Fibroblast of the aortic adventitia (primary cell): ENCODE measurements at places on chromosomes 6 and 20. TPM values are rescaled to one million over a fixed set of nuclear protein-coding genes. Genes with fewer than 3 reads are reported as not detected.

GRCh38 chr6:3797231-3798054 is 45.9 kb upstream of the PXDC1 start:
- peak; percentile 92 for DNase-seq

GRCh38 chr6:121430514-121431460 is 4.7 kb upstream of the GJA1 start:
- peak; percentile 81 for DNase-seq

DNA sequence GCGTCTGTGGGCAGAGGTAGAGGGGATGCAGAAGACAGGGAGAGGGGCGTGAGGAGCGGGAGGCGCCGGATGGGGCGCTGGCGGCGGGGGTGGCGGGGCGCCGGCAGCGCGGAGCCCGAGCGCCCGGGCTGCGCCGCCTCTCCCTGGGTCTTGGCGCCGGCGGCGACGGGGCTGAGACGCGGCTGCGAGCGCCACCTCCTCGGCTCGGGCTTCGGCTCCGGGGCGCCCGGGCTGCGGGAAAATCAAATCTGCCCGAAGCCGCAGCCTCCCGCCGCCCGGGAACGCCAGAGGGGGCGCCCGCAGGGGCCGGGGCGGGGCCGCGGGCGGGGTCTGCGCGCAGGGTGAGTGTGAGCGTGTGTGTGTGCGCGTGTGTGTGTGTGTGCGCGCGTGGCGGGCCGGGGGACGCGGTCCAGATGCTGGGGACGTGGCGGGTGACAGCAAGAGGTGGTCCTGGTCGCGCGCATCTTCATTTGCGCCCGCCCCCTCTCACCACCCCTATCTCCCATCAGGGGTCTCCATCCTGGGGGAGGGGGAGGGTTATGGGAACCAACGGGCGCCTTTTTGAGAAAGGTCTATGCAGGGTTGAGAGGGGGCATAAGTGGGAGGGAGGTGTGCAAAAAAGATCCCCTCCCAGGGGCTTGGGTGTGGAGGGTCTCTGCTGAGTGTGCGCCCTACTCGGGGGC is 646 bp upstream of the CPNE5 start:
- peak; percentile 16 for DNase-seq

Gene PRDM13
- total RNA-seq: not detected in 2 replicates

GRCh38 chr6:140346428-140346827 is 972.0 kb upstream of the CITED2 start:
- no peak for DNase-seq

- no peak for DNase-seq
Observed at GRCh38 chr6:53236241-53236640, 87.6 kb upstream of the GCM1 start.

- no peak for DNase-seq
Observed at GRCh38 chr20:41560970-41561369, 57.2 kb downstream of the CHD6 start.
